ENCODE measurements at places on chromosomes 1 and 21. TPM values are rescaled to one million over a fixed set of nuclear protein-coding genes. Genes with fewer than 3 reads are reported as not detected.
A peak's percentile ranks its signal among the peaks of the same experiment; 100 is the strongest.

DNA sequence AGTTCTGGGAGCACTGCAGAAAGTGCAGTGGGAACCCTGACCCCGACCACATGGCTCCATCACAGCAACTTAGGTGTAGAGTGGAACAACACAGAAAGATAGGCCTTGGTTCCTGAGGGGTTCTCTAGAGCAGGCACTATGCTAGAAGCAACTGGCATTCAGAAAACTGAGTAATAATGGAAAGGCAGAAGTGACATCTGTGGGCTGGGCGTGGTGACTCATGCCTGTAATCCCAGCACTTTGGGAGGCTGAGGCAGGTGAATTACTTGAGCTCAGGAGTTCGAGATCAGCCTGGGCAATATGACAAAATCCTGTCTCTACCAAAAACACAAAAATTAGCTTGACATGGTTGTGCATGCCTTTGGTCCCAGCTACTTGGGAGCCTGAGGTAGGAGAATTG lies 5.3 kb downstream of the MRPS15 start:
- DNase-seq, result peak; percentile 23

DNA sequence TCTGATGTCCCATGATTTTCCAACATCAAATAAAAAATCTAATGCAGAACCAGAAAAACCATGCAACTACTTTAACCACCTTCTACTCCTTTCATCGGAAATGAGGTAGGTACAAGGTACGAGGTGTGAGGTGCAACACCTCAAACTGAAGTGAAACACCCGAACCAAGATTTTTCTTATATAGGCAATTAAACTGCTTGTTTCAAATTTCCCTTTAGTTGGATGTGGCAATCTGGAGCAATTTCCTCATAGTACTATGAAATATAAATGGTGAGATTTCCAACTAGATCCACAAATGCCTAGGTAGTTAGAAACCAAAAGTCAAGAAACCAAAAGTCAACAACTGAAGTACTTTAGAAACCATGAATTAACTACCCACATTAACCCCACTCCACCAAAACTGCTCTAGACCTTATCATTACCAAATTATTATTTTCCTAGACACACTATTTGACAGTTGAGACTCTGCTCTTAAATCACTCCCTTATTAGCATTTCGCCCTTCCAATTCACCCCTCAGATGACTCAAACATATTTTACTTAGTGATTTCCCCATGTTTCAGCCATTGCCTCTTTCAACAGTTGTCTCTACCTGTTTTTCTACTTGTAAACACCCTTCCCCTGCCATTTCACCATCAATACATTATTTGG lies 37.8 kb downstream of the FUBP1 start:
- peak; percentile 20 for DNase-seq

- peak; percentile 68 for DNase-seq
These were observed 18.8 kb upstream of the F3 start for GRCh38 chr1:94560333-94560732.

GRCh38 chr1:41411229-41411628 lies 50.0 kb downstream of the FOXO6 start:
- no peak for DNase-seq

GRCh38 chr1:20477348-20478056 lies 8.5 kb downstream of the CAMK2N1 start:
- DNase-seq, result peak; percentile 22

GRCh38 chr1:1181129-1181937 lies 7.7 kb downstream of the TTLL10 start:
- DNase-seq, result no peak

DNA sequence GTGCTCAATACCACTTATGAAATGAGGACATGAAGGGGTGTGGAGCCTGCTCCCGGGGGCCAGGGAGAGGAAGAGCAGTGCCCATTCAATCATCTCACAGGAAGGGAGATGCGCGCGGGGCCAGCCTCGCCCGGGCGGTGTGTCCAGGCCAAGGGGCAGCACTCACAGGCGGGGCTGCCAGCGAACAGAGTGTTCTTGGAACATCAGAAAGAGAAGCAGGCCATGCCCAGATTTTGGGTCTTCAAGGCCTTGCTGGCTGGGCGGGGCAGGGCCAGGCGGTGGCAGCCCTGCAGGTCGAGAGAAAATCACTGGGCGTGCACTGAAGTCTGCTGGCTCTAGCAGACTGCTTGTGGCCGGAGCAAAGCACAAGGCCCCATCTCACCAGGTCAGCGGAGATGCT lies 168.6 kb downstream of the PRDM16 start:
- no peak for DNase-seq

Gene PRR9
- not detected for total RNA-seq

Gene NIBAN1
- 34.8 TPM for total RNA-seq

Gene MMEL1
- not detected for total RNA-seq

Gene LCE3D
- not detected for total RNA-seq

Gene F3
- total RNA-seq, result 93.7 TPM

Gene COQ8A
- 10.5 TPM for total RNA-seq

Gene TAF13
- 166 TPM for total RNA-seq

Gene SPATA1
- not detected for total RNA-seq

Gene TMEM200B
- 20.4 TPM for total RNA-seq

Gene ADORA3
- not detected for total RNA-seq

Gene SAMD11
- 40.9 TPM for total RNA-seq
